Colonic mucosa (tissue), 4 donors: ENCODE measurements at places on chromosomes 2 and 18.

DNA sequence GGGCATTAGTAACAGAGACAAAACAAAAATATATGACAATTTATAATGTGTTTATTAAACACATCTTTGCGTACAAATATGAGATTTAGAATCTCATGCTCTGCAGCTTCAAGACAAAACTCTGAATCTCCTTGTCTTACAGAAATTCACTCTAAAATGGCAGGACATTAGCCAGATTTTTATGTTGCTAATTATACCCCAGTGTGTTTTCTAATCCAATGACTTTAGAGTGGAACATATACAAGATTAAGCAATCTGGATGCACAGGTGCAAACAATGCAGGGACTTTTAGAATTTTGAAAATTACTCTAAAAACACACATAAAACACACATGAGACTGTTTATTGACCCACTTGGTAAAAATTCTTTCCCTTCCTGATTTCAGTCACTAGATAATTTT lies 85.9 kb downstream of the CALCRL start:
- DNase-seq = no peak

DNA sequence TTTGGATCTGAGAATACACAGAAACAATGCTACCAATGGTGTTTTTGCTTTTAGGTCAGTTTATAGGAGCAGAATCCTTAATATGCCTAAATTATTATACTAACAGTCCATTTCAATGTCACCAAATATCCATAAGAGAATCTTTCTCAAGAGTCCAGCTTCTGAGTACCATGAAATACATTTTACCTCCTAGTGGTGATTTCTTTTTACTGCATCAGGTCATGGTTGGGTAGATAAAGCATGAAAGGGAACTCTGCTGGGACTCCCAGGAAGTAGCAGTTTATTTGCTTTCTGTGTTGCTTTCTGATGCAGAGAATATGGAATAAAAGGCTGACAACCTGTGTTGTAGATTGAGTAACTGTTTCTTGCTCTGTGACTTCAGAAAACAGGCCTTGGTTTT lies 115.6 kb downstream of the PPP1R1C start:
- no peak for DNase-seq

- no peak for DNase-seq
These were observed 219.9 kb downstream of the ICOS start for GRCh38 chr2:204156456-204156855.

DNA sequence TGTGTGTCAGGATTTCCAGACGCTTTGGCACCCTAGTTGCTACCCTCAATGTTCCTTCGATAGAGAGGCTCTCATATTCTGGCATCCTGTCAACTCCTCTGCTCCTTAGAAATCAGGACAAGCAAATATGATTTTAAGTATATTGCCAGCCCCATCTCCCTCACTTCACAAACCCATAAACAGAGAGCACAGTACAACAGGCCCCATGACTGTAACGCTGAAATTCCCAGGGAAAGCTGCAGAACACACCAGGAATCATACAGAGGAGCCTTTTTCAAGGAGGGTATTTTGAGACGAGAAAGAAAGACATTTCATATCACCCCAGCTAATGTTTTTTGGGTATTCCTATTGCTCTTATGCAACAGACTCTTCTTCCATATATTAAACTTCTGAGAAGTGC lies 162.9 kb downstream of the NAPG start:
- DNase-seq = no peak

DNA sequence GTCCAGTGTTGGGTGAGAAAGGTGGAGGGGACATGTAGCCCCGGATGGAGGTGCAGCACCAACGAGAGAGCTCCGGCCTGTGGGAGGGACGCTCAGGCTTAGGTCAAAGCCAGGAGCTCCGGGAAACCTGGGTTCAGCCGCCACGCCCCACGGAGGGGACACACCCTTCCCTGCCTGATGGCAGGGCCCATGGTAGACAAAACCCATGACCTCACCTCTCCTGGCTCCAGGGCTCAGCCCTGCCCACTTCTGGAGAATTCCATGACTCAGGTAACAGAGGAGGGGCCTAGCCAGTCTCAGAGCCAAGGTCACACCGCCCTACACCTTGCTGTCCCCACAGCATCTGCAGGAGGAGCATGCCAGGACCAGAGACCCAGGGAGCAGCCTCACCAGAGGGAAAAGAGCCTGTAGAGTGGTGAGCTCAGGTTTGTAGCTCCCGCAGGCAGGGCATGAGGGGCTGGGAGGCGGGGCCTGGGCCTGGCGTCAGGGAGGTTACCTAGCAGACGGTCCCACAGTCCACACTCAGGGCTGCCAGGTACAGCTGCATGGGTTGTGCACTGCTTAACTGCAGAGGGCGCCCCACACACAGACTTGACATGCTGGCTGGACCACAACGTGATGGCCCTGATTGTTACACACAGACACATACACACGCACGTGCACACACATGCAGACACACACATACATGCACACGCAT lies 70.8 kb upstream of the SMAD7 start:
- peak; percentile 93 for DNase-seq

GRCh38 chr2:164008752-164009151 lies 272.9 kb upstream of the FIGN start:
- DNase-seq = no peak

DNA sequence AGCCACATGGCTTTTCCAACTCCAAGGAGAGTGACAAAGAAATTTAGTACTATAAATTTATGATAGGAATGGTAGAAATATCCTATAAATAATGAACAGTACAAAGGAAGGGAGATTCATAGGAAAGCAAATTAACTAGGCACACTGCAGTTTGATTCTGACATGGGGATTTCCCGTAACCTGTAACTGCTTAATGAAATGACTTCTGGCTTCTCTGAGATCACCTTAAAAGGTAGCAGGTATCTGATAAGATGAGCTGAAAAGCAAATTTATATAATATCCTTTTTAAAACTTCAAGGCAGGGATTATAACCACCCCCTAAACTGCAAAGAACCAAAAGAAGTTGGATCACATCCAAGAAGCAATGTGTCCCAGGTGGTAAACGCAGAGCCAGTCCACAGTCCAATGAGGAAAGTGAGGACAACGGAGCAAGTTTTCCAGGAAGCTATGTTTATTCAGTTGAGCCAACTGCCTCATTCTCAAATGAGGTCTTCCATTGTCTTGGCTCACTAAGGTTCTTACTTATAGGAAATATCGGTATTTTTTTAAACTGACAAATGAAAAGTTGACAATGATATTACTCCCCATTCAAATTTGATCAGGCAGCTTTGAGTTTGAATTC lies 43.0 kb downstream of the WIPF1 start:
- DNase-seq = peak; percentile 49

DNA sequence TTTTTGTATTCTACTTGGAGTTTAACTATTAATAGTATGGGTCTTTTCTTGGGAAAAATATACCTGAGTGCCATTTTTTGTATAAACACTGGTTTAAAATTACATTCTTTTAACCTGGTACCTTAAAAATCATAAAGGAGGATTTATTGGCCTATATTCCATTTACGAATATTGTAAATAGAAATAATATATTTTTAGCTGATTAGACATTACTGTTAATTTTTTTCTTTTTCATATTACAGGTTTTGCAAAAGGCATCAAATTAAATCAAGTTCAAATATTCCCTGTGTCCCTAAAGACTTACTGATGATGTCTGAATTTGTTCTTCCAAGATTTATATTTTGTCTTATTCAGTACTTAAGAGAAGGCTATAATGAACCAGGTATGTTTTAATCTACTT lies 44.7 kb downstream of the UBR3 start:
- DNase-seq = no peak

DNA sequence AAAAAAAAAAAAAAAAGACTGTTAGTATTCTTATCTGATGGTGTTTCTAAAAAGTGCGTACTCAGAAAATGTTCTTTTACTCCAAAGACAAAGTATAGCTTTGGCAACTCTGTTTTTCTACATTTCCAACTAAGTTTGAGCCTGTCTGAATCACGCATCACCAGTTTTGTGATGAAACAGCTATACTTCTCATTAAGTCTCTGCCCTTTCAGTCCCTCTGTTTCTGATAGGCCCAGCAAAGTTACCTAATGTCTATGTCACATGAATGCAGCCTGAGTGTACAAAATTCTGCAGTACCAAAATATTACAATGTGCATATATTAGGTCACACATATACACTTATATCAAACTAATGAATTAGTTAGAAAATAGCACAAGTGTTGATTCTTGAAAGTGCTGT lies 22.4 kb downstream of the TWSG1 start:
- no peak for DNase-seq

GRCh38 chr18:37872562-37872961 lies 307.0 kb upstream of the CELF4 start:
- DNase-seq = no peak

- no peak for DNase-seq
These were observed 124.0 kb downstream of the GAREM1 start for GRCh38 chr18:32346671-32347070.

DNA sequence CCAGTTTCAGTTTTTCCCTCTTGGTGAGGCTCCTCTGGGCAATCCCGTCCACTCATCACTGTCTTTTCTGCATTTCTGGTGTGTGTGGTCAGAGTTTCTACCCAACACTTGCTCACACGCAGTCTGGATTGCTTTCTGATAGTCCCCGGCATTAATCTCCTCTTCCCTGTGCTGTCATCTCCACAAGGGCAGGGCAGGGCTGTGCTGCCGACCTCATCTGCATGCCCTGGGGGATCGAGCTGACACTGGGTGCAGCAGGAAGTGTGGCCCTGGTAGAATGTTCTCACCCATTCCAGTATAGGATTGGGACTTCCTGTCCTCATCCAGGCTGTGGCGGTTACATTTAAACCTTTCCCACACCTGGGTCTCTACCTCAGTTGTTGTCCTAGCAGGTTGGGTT lies 80.0 kb upstream of the FAM136A start:
- DNase-seq = no peak

DNA sequence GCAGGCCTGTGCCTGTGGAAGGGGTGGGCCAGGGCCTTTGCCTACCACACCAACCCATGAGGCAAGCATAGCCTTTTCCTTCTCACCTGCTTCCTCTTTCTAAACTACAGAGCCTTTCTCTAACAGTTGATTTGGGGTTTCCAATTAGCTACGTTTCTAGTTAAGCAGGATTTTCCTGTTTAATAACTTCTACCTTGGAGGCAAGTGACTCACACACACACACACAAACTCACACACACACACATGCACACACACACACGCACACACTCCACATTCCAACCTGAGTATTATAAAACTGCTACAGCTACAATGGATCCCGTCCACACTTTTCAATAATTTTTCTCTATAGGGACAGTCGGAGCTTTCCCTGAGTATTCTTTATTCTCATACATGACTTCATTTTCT lies 84.9 kb downstream of the SOX11 start:
- DNase-seq = no peak

DNA sequence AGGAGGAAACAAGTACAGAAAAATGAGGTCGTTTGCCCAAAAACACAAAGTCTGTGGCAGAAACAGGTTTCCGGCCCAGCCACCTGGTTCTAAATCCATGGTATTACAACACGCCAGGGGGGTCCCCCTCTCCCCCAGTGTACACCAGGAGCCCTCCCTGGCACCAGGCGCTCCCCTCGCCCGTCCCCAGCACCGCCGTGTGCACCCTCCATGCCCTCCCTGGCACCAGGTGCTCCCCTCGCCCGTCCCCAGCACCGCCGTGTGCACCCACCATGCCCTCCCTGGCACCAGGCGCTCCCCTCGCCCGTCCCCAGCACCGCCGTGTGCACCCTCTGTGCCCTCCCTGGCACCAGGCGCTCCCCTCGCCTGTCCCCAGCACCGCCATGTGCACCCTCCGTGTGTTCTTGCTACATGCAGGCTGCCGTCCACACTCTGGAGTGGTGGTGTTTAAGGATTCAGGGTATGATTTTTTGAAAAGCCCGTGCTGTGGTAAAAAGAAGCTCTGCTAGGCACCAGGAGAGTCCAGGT lies 59.8 kb upstream of the NFATC1 start:
- DNase-seq = no peak

DNA sequence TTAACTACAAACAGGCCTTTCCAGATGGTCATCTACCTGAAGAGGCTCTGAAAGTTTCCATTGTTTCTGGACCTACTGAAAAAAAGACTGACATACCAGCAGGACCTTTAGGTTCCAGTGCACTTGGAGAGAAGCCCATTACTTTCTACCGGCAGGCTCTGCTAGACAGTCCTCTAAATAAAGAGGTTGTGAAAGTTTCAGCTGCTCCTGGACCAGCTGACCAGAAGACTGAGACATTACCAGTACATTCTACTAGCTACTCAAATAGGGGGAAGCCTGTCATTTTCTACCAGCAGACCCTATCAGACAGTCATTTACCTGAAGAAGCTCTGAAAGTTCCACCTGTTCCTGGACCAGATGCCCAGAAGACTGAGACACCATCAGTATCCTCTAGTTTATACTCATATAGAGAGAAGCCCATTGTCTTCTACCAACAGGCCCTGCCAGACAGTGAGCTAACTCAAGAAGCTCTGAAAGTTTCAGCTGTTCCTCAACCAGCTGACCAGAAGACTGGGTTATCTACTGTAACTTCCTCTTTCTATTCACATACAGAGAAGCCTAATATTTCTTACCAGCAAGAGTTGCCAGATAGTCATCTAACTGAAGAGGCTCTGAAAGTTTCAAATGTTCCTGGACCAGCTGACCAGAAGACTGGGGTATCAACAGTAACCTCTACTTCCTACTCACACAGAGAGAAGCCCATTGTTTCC lies 65.8 kb downstream of the ALMS1 start:
- DNase-seq = no peak

DNA sequence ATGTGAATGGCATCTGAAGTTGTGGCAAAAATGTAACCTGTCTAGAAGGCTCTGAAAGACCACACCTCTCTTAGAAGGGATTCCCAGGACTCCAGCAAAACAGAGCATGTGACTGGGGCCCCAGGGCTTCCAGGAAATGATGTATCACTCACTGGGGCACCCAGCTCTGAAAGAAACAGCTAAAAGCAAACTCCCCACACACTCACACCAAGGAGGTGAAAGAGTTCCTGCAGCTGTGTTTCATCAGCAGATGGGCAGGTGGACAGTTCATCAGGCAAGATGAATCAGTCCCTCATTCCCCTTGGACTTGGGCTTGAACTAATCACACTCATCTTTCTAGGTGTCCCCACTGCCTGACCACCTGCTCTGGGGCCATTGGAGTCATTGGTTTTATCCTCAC lies 76.2 kb downstream of the CCBE1 start:
- DNase-seq = no peak

DNA sequence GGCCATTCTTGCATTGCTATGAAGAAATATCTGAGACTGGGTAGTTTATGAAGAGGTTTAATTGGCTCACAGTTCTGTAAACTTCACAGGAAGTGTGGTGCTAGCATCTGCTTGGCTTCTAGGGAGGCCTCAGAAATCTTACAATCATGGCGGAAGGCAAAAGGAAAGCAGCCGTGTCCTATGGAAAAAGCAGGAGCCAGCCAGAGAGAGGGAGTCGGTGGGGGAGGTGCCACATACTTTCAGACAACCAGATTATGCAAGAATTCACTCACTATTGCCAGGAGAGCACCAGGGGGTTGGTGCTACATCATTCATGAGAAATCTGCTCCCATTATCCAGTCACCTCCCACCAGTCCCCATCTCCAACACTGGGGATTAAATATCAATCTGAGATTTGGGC lies 64.1 kb downstream of the CPS1 start:
- no peak for DNase-seq
